ENCODE measurements at places on chromosomes 3 and 15.

DNA sequence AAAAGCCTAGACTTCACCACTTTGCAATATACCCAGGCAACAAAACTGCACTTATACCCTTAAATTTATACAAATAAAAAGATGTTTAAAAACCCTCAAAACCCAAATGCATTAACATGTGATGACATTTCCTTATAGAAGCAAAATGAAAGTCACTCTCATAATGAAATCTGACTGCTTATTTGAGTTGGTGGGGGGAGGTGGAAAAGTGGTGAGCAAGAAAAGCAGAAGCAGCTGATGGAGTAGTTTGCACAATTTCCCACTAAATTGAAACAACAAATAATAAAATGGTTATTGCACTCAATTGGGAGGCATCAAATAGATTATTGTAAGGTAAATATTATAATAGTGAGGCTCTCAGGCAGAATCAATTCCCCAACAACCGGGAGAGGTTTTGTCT, 54.0 kb upstream of the GADL1 start:
- no peak for DNase-seq

DNA sequence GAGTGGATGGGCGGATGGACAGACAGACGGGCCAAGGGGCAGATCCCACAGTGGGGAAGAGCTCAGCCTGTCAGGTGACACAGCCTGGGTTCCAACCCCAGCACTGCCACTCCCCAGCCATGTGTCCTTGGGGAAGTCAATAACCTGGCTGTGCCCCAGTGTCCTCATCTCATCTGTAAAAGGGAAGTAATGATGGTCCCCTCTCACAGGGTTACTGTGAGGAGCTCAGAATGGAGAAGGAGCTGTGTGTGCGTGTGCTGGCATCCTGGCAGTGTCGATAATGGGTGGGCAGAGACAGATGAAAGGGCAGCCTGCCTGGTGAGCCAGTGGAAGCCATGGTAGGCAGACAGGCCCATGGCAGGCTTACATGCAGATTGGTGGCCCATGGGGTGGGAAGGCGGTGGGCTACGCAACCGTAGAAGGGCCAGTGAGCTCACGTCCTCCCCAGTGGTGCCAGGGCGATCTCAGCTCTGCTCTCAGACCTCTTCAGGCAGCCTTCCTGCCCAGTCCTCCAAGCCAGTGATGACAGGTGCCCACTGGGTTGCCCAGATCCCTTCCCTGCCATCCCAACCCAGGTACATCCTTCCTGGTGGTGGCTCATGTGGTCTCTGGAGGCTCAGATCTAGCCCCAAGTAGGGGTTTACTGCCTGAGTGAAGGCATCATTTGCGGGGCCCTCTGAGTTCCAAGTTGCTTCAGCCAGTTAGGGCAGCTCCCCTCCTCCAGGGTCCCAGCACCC, 2.3 kb upstream of the DNAJB8 start:
- DNase-seq = no peak

DNA sequence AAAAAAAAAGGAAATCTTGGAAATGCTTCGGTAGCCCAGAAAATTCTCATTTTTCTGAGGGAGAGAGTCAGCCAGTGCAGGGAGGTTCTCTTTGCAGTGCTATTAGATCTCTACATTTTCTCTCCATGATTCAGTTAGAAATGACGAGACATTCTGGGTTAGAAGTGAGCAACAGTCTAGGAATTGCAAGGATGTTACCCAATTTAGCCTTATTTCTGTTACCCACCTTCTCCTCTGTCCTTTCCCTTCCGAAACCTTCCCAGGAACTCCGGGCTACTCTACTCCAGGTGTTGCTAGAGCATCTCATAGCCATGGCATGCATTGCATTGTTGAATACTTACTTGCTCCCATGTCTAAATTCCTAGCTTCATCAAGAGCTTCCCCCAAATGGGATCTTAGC, 106.8 kb downstream of the EDEM1 start:
- DNase-seq = no peak

DNA sequence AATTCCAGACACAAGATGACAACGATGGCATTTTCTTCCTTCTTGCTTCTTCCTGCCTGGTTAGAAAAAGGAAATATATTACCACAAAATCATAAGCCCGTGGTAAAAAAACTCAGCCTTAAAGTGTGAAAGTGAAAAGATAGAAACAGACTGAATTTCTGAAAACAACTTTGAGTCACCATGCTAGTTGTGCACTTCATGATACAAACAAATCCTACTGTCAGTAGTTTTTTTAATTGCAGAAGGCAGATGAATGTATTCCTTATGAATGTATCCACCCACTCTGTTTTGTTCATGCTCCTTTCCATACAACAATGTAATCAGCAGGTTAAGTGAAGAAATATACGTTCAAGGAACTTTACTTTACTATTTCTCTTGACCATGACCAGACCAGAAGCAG, 1144.7 kb downstream of the OTOL1 start:
- DNase-seq = no peak

DNA sequence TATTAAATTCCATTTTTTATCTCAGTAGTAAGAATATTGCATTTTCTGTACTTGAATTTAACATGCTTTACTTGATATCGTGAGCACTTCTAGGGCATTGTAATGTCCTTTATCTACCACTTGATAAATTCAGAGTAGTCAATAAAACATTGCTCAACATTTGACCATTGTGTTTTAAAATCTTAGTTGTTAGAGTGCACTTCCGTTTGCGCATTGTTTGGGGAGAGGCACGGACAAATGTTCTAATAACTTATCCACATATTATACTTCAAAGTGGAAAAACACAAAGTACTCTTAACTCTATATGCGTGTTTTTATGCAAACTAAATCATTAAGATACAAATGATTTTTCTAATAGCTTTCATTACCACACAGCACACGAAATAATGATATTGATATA, 419 bp downstream of the FAM227B start:
- DNase-seq = no peak

DNA sequence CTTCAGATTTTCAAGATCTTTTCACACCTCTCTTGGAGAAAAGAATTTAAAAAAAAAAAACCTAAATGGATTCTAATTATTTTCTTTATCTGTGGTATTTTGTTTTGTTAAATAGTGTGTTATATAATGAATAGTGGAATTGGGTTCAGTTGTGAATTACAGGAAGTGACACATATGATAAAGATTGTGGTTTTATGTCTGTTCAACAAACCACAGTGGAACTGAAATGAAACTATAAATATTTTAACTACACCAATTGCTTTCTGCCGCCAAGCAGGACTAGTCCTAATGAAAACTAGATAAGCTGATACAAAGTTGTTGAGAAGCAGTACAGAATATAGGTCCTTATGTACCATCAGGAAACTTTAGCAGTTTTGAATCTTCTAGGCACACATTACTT, 121.6 kb downstream of the UBE2E2 start:
- DNase-seq = no peak

GRCh38 chr3:135432402-135432801, 533.1 kb upstream of the PPP2R3A start:
- DNase-seq = no peak

GRCh38 chr3:27730774-27731659, 8.9 kb upstream of the EOMES start:
- DNase-seq = no peak

- DNase-seq = no peak
These were observed 94.6 kb upstream of the HERC1 start for GRCh38 chr15:63928185-63928842.

DNA sequence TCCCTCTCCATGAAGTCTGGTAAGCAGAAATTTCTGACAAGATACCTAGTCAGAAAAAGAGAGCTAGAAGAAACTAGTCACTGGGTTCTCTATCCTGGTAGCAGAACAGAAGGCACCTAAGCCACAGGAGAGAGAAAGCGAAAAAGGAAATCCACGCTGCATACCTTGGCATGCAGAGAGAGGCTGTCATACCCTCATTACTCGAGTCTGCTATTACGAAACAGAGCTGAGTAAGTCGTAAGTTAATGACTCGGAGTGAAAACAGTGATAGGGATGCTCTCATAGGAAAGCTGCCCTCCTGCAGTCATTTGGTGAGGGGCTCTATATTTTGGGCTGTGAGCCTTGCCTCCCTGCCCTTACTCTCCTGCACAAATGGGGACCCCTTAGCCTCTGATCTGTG, 16.2 kb downstream of the CLRN1 start:
- DNase-seq = no peak

GRCh38 chr15:70833861-70834765, 19.8 kb downstream of the LARP6 start:
- DNase-seq = no peak

- DNase-seq = no peak
These were observed 203.4 kb downstream of the FOXP1 start for GRCh38 chr3:71380096-71380495.

DNA sequence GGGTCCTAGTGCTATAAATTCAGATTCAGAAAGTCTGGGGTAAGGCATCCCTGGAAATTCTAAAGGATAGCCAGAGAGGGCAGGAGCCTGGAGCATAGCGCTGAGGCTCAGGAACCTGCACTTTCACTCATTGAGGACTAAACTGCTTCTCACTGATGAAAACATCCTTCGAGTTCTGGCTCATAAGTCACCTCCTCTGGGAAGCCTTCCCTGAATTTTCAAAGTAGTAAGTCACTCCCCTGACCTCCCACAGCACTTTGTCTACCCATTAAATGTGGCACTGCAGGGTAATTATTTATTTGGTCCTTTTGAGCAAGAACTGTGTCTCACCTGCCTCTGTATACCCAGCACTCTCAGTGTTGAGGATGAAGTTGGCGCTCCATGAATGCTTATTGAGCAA, 30.9 kb downstream of the HRH1 start:
- no peak for DNase-seq

GRCh38 chr15:78623786-78624497, 3.1 kb upstream of the CHRNA3 start:
- no peak for DNase-seq

GRCh38 chr3:108528459-108529252, 18.3 kb upstream of the MYH15 start:
- DNase-seq = no peak

Measured in activated T-cell treated with anti-CD3 and anti-CD28 coated beads for 1 hour (primary cell).